Activated CD4-positive, CD25-positive, alpha-beta regulatory T cell (primary cell): ENCODE measurements at places on chromosomes 12 and 14.

DNA sequence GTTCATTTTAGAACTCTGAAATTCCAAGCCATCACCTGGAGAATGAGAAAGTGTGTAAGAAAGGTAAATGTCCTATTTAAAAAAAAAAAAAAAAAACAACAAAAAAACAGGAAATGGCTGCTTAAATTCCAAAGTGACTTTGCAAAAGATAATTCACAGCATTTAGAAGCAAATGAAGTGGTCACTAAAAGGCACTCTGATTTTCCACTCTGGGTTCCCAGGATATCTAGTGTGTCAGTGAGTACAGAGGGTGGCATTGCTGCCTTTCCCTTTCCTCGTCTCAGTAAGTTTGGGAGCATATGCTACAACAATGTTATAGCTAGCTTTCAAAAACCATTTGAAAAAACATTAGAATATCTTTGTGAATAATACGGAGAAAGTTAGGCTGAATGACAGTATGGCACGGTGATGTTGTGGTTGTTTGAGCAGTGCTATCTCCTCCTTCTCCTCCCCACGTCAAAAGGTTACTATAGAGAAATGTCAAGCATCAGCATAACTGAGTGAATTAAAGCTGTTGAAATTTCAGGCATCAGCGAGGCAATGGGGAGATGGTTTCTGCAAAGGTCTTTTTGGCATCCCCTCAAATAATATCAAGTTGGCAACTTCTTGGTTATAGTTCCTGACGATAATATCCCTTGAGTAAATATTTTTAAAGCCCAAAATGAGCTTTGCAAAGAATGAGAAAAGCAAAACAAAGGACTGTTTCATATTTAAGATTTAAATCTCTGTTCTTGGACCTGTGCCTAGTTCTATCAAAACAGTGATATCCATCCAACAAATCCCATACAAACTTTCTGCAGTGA lies 164.5 kb upstream of the E2F7 start:
- DNase-seq, result no peak

- no peak for DNase-seq
Observed at GRCh38 chr12:44076871-44077270, 241.0 kb downstream of the TMEM117 start.

DNA sequence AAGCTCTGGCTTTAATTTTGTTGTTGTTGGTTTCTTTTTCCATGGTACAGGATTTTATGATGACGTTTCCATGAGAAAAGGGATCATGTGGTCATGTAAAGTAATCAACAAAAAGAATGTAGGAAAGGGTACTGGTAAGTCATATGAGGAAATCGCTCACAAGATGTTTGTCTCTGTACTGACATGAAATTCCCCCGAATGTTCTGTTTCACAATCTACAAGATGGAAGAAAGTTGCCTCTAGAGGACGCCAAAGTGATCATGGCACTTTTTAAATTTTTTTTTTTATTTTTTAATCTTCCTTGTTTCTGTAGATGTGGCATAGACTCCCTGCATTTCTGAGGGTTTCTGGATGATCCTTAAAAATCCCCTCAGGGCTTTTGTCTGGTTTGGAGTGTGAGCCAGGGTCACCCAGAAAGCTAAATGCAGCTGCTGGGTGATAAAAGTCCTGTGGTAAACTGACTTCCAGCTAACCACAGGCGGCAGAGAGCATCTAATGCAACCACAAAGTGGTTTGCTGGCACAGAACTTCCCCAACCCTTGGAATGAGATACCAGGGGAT lies 393.5 kb downstream of the CCDC91 start:
- DNase-seq, result no peak

DNA sequence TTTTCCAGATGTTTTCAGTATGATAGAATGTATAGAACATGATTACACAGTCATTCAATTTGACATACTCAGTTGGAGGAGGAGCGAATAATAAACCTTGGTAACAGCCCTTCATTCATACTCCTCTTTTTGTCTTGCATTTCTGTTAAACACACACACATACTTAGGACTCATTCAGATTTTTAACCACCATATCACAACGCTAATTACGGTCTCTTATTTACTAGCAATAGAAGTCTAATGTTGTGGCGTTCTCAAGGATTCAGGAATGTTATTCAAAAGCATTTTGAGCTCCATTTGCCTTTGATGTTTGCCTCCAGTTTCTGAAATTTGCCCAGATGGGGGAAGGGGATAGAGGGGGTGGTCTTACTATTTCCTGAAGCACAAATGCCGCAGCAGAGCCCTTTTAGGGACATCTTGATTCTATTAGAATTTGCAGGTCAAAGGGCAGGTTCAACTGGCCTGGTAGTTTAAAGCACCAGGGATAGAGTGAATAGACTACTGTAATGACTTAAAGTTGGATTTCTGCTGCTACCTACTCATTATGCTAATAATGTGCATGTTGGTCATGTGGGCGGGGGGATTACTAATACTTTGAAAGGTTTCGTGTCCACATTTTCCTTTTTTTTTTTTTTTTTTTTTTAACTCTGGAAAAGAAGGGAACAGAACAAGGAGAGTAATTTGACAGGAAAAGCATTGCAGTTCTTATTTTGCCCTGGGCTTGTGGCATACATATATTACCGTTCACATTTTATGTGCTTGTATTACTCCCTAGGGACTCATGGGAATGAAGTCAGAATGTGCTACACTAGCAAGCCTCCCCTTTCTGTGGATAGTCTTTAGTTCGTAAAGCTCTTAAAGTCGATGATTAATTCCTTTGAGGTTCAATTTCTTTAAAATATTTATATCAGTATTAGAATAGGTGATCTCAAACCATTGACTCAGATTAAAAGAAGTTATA lies 226.8 kb downstream of the FBXL14 start:
- DNase-seq, result no peak
